ENCODE measurements at places on chromosomes 2 and 18.

- DNase-seq = no peak
These were observed 102.2 kb downstream of the SOS1 start for GRCh38 chr2:39018638-39019037.

DNA sequence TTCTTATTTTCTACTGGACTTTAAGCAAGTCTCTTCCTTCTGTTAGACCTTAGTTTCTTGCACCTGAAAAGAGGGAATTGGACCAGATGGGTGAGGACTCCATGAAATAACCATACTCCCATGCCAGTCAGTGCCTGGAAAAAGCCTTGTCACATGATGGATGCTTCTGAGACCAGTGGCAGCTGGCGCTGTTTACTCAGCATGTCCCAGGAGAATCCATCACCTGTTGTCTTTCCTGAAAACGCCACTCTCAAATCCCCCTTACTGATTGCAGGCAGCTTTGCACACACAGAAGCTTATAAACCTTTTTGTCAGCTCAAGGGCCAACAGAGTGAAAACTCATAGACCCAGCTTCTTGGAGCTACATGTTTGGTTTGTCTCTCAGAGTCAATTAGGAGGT, 117.6 kb downstream of the POLE4 start:
- no peak for DNase-seq

DNA sequence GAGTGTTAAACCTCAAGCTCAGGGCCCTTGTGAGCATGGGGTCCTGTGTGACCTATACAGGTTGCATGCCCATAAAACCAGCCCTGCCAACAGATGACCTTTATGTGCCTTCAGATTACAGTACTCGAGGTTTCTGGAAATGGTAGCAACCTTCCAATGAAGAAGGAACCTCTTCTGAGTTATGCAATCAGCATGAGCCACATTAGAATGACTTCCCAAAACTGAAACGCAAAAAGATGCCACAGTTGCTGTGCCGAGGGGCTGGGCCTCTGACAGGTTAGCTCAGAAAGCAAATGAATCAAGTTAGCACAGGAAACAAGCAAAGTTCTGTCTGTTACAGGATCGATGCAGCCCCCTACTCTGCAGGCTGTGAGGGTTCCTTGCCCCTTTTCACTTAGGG, 37.7 kb downstream of the TGFA start:
- no peak for DNase-seq

GRCh38 chr18:42953306-42953705, 162.2 kb downstream of the RIT2 start:
- no peak for DNase-seq

DNA sequence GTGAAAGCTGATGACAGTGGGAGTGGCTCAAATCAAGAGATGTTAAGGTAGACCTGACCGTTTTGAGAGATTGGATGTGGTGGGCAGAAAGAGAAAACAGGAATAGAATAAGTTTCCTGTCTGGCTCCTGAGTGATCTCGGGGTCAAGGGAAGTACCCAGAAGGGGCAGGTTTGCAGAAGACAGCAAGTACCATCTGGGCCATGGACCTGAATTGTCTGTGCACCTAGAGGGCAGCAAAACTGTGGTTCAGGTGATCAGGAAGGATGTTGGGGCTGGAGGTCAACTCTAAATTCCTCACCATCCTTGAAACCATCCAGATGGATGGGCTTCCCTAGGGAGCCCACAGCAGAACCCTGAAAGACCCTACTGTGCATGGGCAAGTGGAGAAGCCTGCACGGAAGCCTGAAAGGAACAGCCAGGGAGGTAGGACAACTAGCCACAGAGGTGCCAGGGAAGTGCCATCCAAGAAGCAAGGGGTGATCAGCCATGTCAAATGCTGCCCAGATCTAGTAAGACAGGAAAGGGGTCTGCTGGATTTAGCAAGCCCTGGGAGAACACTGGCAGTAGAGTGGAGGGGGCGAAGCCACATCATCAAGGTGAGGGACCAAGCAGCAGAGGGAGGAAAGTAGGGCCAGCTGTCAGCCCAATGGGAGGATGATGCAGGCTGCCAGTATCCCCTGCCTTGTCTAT, 8.0 kb downstream of the TEX261 start:
- no peak for DNase-seq

GRCh38 chr2:183113630-183114029, 10.6 kb upstream of the NUP35 start:
- no peak for DNase-seq

DNA sequence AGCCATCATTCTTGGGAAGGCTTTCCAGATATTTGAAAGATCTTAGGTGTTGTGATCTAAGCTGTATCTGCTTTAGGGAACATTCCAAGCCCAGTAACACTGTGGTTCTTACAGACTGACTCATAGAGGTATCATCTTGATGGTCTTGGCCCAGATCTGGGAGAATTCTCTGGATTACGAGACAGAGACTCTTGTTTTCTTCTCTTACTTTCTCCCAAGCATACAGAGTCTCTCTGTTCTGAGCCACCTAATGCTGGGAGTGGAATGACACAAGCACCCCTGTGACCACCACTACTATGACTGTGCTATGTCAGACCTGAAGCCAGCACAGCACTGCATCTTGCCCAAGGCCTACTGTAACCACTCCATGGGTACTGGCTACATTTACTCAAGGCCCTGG, 81.0 kb upstream of the EPAS1 start:
- peak; percentile 28 for DNase-seq

GRCh38 chr18:13271302-13271911, 52.8 kb downstream of the LDLRAD4 start:
- DNase-seq = no peak

DNA sequence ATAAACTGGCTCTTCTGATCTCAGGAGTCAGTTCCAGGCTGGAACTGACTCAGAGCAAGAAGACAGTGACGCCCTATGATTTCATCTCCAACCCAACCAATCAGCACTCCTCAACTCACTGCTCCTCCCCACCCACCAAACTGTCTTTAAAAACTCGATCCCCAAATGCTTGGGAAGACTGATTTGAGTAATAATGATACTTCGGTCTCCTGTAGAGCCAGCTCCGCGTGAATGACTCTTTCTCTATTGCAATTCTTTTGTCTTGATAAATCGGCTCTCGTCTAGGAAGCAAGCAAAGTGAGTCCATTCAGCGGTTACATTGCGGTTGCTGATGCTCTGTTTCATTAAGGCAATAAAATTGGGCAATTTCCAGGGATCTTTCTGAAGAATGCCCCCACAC, 1025.3 kb upstream of the CNTNAP5 start:
- DNase-seq = no peak

DNA sequence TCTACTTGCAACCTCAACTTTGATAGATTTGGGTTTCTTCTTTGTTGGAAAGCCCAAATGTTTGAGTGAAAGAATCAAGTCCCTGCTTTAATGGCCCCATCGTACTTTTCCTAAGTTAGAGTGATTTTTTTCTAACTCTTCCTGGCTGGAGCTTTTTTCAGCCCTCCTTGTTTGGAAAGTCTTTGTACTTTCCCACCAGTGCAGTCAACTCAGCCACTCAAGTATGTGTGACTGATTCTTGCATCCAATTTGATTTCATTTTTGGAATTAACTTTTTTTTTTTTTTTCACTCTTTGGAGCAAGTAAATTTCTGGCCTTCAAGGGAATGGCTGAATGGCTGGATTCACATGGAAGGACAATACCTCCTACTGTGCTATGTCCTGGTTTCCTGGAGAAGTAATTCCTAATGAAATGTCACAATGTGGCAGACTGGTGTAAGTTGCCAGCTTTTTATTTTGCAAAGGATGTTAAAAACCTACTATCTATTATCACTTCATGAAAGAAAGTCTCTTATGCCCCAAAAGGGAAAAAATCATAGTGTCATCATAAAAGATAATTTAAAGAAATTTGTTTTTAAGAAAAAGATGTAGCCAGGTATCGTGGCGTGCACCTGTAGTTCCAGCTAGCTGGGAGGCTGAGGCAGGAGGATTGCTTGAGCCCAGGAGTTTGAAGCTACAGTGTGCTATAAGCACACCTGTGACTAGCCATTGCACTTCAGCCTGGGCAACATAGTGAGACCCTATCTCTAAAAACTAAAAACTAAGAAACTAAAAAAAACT, 76.0 kb upstream of the ZFP36L2 start:
- no peak for DNase-seq

GRCh38 chr2:175585496-175585895, 404.0 kb upstream of the ATP5MC3 start:
- DNase-seq = no peak

GRCh38 chr2:45852450-45853150, 201.1 kb downstream of the PRKCE start:
- no peak for DNase-seq

DNA sequence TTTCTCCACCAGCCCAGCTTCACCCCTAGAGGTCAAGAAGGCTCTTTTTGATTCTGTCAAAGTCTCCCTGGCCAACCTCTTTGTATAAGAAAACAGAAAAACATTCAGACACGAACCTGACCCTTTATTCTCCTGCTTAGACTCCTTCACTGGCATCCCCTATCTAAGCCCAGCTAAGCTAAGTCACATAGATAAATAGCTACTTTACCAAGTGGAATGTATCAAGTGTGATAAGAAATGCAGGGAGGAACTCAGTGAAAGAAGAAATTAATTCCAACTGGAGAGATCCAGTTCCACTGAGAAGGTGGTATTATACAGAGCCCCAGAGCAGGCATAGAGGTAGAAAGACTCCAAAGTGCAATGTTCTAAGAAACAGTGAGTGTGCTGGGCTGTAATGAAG, 489.5 kb downstream of the TNS1 start:
- DNase-seq = no peak

DNA sequence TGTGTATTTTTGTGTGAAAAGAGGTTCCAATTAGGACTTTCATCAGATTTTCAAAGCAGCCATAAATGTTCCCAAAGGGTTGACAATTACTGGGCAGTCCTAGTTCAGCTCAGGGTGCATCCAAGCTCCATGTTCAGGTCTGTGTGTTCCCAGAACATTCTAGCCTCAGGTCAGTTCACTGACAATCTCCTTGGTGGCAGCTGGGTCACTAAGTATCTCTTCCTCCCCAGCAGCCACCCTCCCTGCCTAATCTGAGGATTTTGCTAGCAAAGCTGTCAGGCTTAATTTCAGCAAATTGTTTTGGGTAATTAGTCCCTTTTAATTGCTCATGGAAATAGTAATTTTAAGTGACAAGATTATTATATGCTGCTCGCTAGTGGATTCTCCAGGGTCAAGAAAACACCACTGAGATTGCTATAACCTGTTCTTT, 29.8 kb downstream of the UPP2 start:
- DNase-seq = no peak

GRCh38 chr2:24894750-24895149, 25.3 kb downstream of the ADCY3 start:
- DNase-seq = no peak

GRCh38 chr2:234521536-234521935, 24.7 kb upstream of the ARL4C start:
- DNase-seq = no peak

- no peak for DNase-seq
These were observed 63.5 kb downstream of the DNER start for GRCh38 chr2:229650901-229651300.

- peak; percentile 45 for DNase-seq
These were observed 15.1 kb downstream of the RDH14 start for GRCh38 chr2:18545384-18545783.

DNA sequence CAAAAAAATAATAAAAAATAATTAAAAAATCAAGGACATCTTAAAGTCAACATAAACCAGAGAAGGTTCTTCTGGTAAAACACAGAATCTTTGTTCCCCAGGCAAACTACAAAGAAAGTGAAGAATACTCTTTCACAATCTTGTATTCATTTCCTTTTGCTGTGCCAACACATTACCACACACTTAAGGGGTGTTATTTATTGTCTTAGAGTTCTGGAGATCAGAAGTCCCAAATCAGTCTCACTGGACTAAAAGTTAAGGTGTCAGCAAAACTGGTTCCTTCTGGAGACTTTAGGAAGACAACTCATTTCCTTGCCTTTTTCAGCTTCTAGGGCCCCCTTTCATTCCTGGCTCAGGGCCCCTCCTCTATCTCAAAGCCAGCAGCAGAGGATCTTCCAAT, 12.2 kb upstream of the CAB39 start:
- DNase-seq = peak; percentile 42

DNA sequence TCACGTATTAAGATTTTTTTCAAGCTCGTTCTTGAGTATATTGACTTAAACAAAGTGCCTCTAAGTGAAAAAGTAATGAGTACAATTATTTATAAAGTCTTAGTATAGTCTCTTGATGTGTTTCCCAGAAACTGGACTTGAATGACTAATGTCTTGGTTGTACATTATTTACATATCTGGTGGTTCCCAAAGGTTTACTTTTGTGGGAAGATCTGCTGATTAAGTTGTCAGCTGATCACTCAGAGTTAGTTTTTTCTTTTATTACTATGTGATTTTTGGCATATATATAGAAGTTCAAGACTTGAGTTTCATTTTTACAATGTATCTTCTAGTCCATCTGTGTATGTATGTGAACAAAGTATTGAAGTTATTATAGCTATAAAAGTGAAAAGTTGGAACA, 29.5 kb downstream of the RNF144A start:
- DNase-seq = peak; percentile 85

DNA sequence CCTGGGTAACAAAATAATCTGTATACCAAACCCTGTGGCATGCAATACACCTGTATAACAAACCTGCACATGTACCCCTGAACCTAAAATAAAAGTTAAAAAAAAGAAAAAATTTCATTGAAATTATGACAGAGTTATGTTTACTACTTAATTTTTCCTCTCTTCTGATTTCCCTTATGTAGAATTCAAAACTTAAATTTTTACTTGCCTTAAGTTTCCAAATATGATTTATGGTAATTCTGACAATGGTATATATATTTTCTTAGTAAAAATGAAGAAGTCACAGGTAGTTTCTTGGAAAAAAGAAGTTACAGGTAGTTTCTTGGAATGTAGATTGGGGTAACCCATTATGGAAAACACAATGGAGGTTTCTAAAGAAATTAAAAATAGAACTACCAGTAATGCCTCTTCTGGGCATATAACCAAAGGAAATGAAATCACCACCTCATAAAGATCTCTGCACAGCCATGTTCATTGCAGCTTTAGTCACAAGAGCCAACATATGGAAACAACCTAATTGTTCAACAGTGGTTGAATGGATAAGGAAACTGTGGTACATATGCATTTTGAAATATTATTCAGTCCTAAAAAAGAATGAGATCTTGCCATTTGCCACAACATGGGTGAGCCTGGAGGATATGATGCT, 164.9 kb downstream of the BABAM2 start:
- DNase-seq = no peak

DNA sequence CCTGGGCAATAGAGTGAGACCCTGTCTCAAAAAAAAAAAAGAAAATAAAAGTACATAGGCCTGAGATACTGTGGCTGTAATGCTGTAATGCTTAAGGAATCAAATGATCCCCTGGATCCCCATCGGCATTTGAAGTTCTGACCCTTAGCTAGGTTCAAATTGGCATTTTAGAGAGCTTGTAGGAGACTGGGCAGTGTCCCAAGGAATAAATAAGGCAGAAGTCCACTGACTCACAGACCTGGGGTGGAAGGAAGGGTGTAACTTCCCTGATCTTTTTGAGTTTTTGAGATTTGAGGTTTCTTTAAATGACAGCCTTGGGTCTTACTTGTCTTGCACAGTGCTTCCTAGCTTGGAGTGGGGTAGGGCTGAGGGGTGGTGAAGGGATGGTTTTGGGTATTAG, 553.7 kb downstream of the SLC4A3 start:
- DNase-seq = peak; percentile 21

All from stromal cell of bone marrow (primary cell).